ENCODE measurements at places on chromosomes 1 and 21. TPM values are rescaled to one million over a fixed set of nuclear protein-coding genes. Genes with fewer than 3 reads are reported as not detected.

- H3K4me3 ChIP-seq: no peak overlapping the region
- no peaks in the 10 kb centered on the region for H3K36me3 ChIP-seq
- DNase-seq: no peak
- H3K27me3 ChIP-seq: peaks cover 17% of the 10 kb centered on the region
Measured at GRCh38 chr21:8991968-8992621, 1529.3 kb upstream of the TPTE start.

GRCh38 chr21:46126309-46127238 is 28.7 kb downstream of the COL6A2 start:
- DNase-seq: no peak
- H3K36me3 ChIP-seq: peaks cover 8% of the 10 kb centered on the region
- no peak overlapping the region for H3K27ac ChIP-seq
- no peaks in the 10 kb centered on the region for H3K27me3 ChIP-seq
- no peak overlapping the region for H3K4me3 ChIP-seq
- no peaks in the 10 kb centered on the region for H3K4me1 ChIP-seq

GRCh38 chr21:19508844-19509243 is 1105.3 kb upstream of the TMPRSS15 start:
- DNase-seq: no peak
- H3K36me3 ChIP-seq: no peaks in the 10 kb centered on the region
- no peak overlapping the region for H3K4me3 ChIP-seq
- H3K27me3 ChIP-seq: no peaks in the 10 kb centered on the region
- no peaks in the 10 kb centered on the region for H3K4me1 ChIP-seq

- no peak overlapping the region for H3K27ac ChIP-seq
- DNase-seq: no peak
- H3K4me3 ChIP-seq: no peak overlapping the region
- no peaks in the 10 kb centered on the region for H3K36me3 ChIP-seq
- H3K27me3 ChIP-seq: no peaks in the 10 kb centered on the region
Measured at GRCh38 chr1:207935166-207935583, 24.2 kb upstream of the CD34 start.

DNA sequence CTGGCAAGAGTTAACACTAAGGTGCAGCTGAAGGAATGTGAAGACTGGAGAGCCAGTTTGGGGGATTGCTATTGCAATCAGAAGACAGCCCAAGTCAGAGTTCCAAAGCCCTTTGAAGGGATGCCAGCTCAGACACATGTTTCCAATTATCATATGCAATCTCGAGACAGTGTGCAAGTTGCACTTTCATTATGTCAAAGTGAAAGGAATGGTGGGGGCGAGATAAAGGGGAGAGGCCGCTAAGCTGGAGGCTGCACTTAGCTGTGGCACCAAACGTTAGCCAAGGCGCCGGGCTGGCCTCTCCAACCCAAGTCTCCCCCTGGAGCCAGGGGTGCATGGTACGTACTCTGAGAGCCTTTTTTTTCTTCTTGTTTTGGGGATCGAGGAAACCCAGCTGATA is 58.0 kb downstream of the NGF start:
- no peaks in the 10 kb centered on the region for H3K36me3 ChIP-seq
- no peaks in the 10 kb centered on the region for H3K27me3 ChIP-seq
- H3K4me3 ChIP-seq: no peak overlapping the region

GRCh38 chr1:21368515-21369289 is 71.2 kb upstream of the NBPF3 start:
- H3K27ac ChIP-seq: no peak overlapping the region
- H3K27me3 ChIP-seq: no peaks in the 10 kb centered on the region
- H3K36me3 ChIP-seq: no peaks in the 10 kb centered on the region
- DNase-seq: no peak
- no peaks in the 10 kb centered on the region for H3K4me1 ChIP-seq

GRCh38 chr1:115953180-115953579 is 23.1 kb upstream of the SLC22A15 start:
- no peaks in the 10 kb centered on the region for H3K36me3 ChIP-seq
- no peaks in the 10 kb centered on the region for H3K27me3 ChIP-seq
- DNase-seq: no peak

DNA sequence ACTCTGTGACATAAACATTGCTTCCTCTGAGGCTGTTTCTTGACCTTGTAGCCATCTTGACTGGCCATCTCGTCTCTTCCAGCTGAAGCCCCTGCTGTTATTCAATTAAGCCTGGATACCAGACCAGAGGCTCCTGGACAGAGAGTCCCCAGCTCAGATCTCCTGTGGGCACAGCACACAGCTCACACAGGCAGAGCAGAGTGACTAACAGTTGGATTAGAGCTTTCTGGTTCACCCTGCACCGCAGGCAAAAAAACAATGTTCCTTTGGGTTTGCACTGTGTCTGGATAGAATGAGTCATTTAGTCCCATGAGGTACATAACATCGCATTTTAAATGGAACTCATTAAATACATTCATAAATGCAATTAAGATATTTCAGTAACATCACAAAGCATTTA is 33.4 kb upstream of the USH2A start:
- no peaks in the 10 kb centered on the region for H3K36me3 ChIP-seq
- no peak for DNase-seq
- no peaks in the 10 kb centered on the region for H3K4me1 ChIP-seq
- no peaks in the 10 kb centered on the region for H3K27me3 ChIP-seq
- H3K4me3 ChIP-seq: no peak overlapping the region
- H3K27ac ChIP-seq: no peak overlapping the region

CYP4Z1 gene
- 1.4 TPM for total RNA-seq

FAM72B gene
- total RNA-seq: 3.9 TPM

DNA sequence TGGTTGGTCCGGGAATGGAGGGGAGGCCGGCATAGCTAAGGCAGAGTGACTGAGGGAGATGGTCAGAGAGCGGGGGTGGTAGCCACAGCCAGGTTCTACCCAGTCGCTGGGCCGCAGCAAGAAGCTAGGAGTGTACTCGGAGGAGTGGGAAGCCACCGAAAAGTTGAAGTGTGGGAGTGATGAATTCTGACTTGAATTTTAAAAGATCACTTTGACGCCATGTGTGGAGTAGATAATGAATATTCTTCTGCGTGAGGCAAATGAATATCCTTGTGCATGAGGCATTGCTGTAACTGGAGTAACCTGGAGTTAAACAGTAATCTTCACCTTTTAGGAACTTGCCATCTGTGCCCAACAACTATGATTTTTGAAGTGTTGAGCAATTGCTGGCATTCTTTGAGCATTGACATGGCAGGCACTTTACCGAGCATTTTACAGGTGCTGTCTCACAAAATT is 6.9 kb downstream of the CTPS1 start:
- no peaks in the 10 kb centered on the region for H3K27me3 ChIP-seq
- no peak overlapping the region for H3K4me3 ChIP-seq
- H3K4me1 ChIP-seq: peaks cover 42% of the 10 kb centered on the region
- H3K36me3 ChIP-seq: peaks cover 29% of the 10 kb centered on the region
- DNase-seq: no peak

- no peak overlapping the region for H3K27ac ChIP-seq
- H3K36me3 ChIP-seq: no peaks in the 10 kb centered on the region
- no peak for DNase-seq
- no peaks in the 10 kb centered on the region for H3K27me3 ChIP-seq
- peaks cover 9% of the 10 kb centered on the region for H3K4me1 ChIP-seq
Measured at GRCh38 chr1:32998997-32999396, 34.4 kb upstream of the RNF19B start.

DNA sequence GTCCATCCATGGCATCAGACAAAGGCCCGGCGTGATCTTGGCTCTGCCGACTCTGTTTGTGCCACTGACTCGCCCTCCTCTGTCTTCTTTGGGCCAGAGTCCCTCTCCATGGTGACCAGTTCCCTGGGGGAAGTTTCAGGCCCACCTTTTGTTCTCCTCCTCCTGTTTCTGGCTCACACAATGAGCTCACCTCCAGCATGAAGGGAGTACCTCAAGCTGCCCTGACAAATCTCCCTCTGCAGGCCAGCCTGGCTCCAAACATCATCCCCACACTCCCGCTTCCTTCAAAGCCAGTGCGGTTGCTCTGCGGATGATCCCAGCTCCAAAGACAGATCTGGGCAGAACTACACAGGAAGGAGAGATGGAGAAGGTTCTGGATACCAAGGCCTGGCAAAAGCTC is 576.6 kb downstream of the NPHP4 start:
- no peaks in the 10 kb centered on the region for H3K36me3 ChIP-seq
- H3K4me1 ChIP-seq: no peaks in the 10 kb centered on the region
- H3K27ac ChIP-seq: no peak overlapping the region

DNA sequence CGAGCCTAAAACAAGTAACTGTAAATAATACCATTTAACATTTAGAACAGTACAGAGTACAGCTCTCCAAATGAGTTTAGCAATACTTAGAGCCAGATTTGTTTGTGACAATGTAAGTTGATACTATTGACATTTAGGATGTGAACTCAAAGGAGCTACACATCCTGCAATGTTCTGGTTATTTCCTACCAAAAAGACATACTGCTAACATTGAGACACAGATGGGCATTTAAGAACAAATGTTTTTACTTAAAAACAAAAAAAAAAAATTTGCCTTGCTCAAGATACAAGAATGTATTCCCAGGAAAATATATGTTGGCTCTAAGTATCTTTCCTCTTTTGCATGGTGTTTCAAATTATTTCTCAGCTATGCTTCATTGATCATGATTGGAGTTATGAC is 1464.8 kb upstream of the PRMT6 start:
- no peak overlapping the region for H3K4me3 ChIP-seq
- no peak for DNase-seq
- no peak overlapping the region for H3K27ac ChIP-seq
- no peaks in the 10 kb centered on the region for H3K27me3 ChIP-seq
- no peaks in the 10 kb centered on the region for H3K4me1 ChIP-seq

GRCh38 chr1:109609881-109610280 is 9.5 kb downstream of the GNAT2 start:
- no peaks in the 10 kb centered on the region for H3K4me1 ChIP-seq
- DNase-seq: no peak
- H3K27me3 ChIP-seq: no peaks in the 10 kb centered on the region
- H3K4me3 ChIP-seq: no peak overlapping the region
- H3K36me3 ChIP-seq: no peaks in the 10 kb centered on the region
- no peak overlapping the region for H3K27ac ChIP-seq

DCST1 gene
- not detected for total RNA-seq

DNA sequence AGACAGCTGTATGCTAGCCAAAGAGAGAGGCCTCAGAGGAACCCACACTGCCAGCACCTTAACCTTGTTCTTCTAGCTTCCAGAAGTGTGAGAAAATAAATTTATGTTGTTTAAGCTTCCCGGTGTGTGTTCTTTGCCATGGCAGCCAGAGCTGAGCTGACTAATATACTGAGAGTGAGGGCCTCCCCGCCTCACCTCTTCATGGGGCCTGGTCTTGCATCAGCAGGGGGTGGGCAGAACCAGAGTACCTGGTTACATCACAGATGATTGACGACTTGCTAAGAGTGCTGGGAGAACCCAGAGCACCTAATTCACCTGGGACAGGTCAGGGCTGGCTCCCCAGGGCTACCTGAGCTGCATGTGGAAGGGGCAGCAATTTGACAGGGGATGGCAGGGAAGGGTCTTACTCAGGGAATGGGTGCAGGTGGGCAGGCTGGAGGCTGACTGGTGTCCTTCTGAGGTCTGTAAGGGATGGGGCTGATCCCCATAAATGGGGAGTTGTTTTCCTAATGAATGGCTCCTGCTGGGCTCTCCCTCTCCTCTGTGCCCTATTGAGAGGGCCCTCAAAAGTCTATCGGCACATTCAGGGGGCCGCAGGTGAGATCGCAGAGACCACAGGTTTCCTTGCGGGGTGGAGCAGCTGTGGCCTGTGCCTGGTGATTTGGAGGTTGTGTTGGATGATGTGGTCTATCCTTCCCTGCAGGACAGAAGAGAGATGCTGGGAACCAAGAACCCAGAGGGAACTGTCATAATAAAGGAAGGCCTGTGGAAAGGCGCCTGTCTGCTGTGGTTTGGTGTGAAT is 60.6 kb upstream of the ETV3 start:
- H3K27me3 ChIP-seq: no peaks in the 10 kb centered on the region
- no peaks in the 10 kb centered on the region for H3K4me1 ChIP-seq
- H3K36me3 ChIP-seq: no peaks in the 10 kb centered on the region
- H3K27ac ChIP-seq: no peak overlapping the region
- no peak overlapping the region for H3K4me3 ChIP-seq
